Anterior cingulate cortex (tissue), 58 donors: ENCODE measurements at places on chromosomes 4 and X.

- no peak for DNase-seq
These were observed 90.4 kb downstream of the EIF4E start for GRCh38 chr4:98838531-98838930.

GRCh38 chr4:52883183-52883621 lies 21.1 kb downstream of the RASL11B start:
- DNase-seq = no peak

- no peak for DNase-seq
These were observed 15.6 kb upstream of the DCHS2 start for GRCh38 chr4:154507156-154507555.

GRCh38 chr4:56060036-56060435 lies 111.3 kb downstream of the CEP135 start:
- no peak for DNase-seq

GRCh38 chr4:54090804-54091623 lies 8.9 kb upstream of the GSX2 start:
- DNase-seq = no peak

GRCh38 chr4:133865612-133866327 lies 335.8 kb downstream of the PABPC4L start:
- DNase-seq = no peak

DNA sequence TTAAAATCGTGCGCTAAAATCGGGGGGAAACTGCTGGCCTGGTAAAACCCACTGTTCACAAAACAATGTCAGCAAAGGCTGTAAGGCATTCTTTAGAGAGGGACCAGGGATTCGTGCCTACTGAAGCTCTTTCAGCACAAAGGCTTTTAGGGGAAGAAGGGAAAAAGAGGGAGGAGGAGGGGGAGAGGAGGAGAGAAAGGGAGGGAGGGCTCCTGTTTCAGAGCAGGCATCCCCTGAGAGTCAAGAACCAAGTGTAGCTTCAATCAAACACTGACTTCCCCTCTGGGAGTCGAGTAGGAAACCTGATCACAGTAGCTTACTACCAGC lies 9.5 kb downstream of the BCOR start:
- DNase-seq = no peak

- DNase-seq = no peak
These were observed 1.2 kb upstream of the AMER1 start for GRCh38 chrX:64206556-64207162.

DNA sequence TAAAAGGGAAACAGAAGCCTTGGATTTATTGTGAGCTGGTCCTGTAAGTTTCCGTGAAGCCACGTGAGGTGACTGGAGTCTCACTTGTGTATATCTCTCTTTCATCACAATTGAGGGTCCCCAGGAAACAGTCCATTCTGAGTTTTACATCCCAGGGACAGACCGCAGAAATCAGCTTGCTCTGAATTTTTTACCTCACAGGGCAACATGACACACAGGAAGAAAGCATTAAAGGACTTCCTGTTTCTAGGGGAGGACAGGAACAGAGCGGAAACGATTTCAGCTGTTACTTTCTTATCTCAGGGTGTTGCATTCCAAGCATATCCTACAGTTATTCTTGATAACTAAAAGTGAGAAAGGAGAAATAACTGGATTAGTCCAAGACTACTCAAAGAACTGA lies 553.5 kb downstream of the TRAM1L1 start:
- no peak for DNase-seq

- no peak for DNase-seq
These were observed 473 bp upstream of the TKTL2 start for GRCh38 chr4:163474027-163474426.

GRCh38 chr4:173909294-173909693 lies 374.2 kb downstream of the FBXO8 start:
- DNase-seq = no peak

DNA sequence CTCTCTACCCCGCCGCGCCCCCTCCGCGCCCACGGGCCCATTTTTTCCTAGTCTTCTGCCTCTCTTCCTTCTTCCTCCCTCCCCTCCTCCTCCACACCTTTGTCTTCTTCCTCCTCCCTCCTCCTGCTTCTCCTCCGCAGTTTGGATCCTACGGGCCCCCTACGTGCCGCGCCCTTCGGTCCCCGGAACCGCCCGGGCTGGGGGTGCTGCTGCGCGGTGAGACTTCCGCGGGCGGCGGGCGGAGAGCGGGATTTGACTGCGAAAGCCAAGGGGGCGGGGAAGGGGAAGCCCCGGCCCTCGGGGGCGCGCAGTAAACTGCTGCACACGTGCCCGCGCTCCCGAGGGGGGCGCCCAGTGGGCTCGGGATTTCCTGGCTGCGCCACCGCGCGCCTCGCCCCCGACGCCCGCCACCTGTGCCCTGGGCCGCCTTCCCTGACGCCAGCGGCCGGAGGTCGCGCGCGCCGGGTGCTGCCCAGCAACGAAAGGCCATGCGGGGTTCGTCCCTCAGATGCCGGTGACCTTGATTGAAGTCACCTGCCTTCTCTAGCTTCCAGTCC lies 3.3 kb upstream of the NKX3-2 start:
- no peak for DNase-seq

DNA sequence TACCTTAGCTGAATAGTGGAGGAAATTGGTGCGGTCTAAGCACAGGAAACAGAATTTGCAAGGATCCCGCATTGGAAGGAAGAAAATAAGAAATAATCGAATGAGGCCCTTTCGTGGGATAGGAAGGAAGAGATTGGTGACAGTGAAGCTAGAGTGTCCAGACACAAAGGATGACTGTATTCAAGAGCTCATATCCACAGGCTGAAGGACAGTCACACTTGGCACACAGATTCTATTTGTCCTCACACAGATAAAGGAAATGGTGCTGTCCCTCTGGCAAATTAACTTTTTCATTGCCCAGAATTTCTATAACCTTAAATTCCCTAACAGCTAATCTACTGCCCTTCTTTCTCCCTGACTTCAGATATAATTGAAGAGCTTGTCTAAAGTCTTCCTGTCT lies 2188.9 kb upstream of the TENM3 start:
- no peak for DNase-seq

DNA sequence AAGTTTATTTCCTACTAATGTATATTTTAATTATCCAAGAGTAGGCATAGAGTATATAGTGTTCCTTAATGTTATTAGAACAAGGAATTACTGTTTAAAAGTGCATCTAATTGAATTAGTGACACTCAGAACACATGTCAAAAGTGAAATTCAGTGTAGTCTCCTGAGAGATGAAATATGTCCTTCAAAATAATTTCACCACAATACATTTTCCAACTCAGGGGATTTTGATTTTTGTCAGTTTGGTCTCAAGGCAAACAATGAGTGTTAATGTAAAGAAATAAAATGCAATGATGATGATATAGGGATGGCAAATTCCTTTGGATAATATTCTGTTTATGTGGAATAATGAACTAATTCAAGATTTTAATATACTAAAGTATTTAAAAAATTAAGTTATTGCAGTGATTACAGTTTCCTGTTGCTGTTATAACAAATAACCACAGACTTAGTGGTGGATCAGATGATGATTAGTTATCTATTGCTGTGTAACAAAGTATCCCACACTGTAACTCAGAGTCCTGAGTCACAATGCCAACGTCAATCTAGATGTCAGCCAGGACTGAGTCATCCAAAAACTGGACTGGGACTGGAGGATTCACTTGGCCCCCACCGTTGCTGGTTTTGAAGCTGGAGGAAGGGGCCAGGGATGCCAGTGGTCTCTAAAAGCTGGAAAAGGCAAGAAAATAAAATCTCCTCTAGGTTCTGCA lies 148.0 kb upstream of the SLC7A11 start:
- no peak for DNase-seq

DNA sequence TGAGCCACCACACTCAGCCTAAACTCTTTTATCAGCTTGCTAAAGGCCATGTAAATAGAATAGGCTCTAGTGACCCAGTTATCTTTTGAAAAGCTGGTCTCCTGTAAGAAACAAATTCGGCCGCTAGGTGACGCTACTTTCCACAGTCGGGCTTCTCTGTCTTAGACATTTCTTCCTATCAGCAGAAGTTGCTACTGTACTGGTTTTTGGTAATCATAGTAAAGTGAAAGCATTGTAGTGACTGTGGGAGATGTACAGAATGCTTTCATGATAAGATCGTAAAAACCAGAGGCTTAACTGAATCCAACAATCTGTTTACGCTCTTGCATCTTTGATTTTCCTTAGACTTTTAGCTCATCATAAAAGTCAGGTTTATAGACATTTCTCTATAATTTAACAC lies 82.6 kb downstream of the GK start:
- DNase-seq = peak; percentile 2

- DNase-seq = no peak
These were observed 10.9 kb upstream of the HTRA3 start for GRCh38 chr4:8258552-8259212.

DNA sequence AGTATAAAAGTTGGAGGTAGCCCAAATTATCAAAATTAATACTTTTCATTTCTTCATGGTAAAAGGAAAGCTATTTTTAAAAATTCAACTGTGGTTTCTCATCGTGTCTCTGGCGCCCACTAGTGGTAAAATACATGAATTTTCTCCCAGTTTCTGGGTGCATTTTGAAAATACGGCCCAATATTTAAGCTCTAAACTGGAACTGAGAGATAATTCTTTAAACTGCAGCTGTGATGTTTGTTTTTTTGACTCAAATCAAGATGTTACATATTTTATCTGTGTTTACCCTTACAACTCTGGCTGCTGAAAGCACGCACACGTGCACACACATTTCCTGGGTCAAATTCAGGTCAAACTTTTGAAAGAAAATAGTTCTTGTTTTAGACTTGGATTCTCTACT lies 123.9 kb upstream of the ACSL4 start:
- DNase-seq = no peak
